Stimulated activated naive CD8-positive, alpha-beta T cell treated with anti-CD3 and anti-CD28 coated beads, Interleukin-15, Interleukin-2, amounts not matched to agents 100 U/mL and 50 U/mL, for 24 hours (primary cell): ENCODE measurements at places on chromosomes 2 and 18.

DNA sequence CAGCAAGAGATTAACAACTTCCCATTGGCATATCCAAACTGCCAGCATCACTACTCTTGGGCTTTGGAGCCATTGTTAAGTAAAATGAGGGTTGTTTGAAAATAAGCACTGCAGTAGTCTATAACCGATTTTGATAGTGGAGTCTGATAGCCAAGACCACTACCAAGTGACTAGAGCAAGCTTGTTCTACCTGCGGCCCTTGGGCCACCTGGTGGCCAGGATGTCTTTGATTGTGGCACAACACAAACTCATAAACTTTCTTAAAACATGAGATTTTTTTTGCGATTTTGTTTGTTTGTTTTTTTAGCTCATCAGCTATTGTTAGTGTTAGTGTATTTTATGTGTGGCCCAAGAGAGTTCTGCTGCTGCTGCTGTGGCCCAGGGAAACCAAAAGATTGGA lies 11.0 kb downstream of the UBE2E3 start:
- DNase-seq = no peak

GRCh38 chr2:172864182-172864581 lies 128.5 kb downstream of the RAPGEF4 start:
- DNase-seq = peak; percentile 70

DNA sequence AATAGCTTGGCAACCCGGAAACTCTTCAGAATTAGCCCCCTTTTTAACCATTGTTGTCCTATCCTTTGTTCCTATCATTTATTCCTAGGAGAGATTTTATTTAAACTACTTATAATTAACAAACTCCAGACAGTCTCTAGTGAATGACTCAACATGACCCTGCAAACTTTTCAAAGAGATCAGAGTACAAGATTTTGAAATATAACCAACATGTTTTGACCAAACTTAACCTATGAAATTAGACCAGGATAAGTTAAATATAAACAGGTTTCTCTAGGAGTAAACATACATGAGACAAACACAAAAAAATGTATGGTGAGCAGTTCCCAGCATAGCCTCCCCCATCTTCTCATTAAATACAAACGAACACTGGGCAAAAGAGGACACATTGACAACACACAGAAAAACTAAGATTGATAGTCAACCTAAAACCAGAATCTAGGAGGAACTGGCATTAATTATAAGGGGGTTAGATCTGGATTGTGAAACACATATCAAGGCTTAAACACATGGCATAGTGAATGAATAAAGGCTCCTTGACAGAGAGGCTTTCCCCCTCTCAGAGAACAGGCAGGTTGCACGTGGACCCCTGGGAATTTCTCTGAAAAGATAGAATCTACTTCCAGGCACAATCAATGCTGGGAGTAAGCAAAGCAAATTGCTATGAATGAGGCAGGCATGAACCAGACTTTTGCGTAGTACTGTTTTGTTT lies 284.1 kb downstream of the IRS1 start:
- no peak for DNase-seq

DNA sequence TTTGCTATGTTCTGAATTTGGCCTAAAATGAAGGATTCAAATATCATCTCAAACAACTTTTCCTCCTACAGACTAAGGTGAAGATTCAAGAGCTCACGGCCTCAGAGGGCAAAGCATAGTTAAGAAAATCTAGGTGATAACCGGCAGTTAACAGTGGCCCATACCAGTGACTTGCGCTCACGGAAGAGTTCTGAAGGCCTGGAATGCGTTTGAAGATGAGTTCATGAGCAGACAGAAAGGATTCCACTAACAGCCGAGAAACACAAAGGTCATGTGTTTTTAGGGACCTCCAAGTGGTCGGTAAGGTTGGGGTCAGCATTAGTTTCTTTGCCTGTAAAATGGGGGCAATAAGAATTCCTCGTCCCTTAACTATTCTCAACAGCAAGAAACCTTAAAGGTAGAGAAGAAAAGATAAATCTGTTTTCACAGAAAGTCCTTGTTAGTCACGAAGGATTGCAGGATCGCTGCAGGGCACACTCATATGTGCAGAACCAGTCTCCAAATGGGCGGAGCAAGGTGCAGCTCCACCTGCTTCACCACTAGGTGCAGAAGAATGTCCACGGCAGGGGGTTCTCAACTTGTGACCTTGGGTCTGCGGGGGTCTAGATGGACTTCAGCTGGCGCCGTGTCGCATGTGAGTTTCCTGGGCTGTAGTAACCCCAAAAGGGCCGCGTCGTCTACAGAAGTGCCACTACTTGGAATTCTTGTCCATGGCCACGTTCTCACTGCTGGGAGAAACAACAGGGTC lies 708 bp upstream of the RPIA start:
- DNase-seq = peak; percentile 56

DNA sequence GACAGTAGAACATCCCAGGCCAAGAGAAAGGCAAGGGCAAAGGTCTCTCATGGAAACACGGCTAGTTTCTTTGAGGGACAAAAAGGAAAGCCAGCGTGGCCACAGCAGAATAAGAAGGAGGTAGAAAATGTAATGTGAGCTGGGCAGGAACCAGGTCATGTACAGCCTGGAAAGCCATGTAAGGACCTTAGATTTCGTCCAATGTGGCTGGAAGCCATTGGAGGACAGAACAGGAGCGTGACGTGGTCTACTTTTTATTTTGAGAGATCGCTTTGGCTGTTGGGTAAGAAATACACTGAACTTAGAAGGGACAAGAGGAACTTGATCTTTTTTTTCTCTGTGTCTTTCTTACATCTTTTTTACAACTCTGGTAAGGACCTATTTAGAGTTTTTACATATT lies 57.8 kb upstream of the ANKRD44 start:
- DNase-seq = no peak

DNA sequence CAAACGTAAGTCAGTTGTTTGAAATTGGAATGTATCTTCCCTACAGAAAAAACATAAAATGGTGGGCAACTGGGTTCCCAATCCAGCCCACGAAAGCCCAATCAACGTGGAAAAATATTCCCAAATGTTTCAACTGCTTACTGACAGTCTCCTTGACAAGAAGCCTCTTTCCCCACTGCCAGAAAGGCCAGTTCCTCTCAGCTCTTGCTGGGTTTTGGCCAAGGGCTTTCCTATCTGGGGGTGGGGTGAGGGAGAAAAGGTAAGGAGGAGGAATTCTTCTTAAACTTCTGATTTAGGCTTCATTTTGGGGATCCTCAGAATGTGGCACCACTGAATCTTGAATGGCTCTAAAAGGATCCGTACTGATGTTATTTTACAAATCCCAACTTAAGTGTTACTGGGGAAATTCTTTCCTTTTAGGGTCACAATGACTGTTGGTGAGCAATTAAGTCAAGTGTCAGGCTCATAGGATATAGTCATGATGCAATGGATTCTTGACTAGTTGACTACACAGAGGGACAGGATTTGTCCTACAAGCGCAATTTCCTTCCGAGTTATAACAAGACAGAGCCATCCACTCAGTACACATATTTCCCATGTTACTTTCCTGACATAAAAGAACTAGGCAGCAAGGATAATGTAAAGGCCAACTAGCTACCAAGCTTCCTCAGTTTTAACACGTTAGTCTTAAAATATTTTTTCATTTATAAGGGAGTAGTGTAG lies 73.6 kb downstream of the SPRED2 start:
- DNase-seq = no peak

DNA sequence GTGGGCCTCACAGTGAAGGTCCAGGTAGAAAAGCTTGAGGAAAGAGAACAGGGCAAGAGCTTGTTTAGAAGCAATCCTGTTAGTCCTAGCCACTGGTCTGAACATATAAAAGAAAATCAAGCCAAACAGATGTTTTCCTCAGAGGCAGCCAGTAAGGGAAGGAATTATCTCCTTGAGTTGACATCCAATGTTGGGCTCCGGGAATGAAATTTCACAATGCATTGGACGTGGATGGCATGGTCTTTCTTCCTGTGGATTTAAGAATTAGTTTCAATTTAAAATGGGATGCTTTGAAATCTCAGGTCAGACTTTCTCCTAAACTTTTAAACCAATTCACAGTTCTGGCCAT lies 92.1 kb downstream of the ACKR3 start:
- DNase-seq = no peak

GRCh38 chr2:159200498-159200897 lies 86.0 kb downstream of the WDSUB1 start:
- no peak for DNase-seq

- no peak for DNase-seq
These were observed 413.1 kb upstream of the PKDCC start for GRCh38 chr2:41634686-41635085.

DNA sequence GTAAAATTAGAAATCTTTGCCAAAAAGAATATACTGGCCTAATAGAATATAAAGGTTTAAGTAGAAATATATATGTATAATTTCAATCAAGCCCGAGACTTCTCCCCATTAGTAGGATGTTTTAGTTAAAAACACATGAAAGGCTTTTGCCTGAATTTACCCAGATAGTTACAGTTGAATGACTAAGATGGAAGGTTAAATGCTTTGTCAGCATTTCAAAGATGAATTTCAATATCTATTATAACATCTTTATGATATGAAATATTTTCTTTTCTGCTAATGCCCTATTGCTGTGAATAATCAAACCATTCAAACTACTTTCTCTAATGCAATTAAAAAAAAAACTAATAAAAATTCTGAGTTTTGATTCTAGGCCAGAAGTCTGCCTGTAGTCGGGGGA lies 18.0 kb upstream of the ABCA12 start:
- no peak for DNase-seq

DNA sequence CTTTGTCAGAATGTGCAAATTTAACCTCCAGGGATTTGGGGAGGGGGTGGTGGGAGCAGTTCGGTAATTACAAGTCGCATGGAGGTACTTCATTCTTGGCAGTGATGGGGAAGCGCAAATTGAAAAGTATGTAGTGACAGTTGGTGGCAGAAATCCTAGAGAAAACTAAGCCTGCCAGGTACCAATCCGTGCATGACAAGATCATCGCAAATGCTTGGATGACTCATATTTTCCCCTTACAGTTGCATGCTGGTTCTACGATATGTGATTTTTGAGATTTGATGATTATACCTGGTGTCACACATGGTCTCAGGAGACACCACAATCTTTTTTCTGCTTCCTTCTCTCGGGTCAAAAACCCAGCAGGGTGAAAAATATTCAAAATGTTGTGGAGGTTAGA lies 479.7 kb upstream of the ID2 start:
- DNase-seq = no peak

DNA sequence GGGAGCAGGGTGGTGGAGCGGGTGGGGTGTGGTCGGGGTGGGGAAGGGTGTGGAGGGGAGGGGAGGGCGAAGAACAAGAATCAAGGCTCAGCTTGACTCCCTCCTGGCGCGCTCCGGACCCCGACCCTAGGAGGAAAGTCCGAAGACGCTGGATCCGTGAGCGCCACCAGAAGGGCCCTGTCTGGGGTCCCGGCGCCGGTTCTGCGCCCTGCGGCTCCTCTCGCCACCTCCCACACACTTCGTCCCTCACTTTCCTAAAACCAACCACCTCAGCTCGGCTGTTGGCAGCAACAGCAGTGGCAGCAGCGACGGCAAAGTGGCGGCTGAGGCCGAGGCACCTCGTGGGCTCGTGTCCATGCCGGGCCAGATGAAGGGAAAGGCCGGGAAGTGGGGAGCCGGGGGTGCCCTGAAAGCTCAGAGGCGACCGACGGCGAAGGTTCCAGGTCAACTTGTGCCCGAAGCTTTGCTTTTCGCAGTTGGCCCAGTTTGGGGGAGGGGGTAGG lies 2.1 kb downstream of the KLHL14 start:
- peak; percentile 4 for DNase-seq

DNA sequence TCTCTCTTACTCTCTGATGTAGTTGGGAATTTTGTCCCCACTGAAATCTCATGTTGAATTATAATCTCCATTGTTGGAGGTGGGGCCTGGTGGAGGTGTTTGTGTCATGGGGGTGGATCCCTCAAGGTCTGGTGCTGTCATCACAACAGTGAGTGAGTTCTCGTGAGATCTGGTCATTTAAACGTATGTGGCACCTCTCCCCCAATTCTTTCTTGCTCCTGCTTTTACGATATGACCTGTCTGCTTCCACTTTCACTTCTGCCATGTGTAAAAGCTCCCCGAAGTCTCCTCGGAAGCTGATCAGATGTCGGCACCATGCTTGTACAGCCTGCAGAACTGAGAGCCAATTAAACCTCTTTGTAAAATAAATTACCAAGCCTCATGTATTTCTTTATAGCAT lies 337.8 kb upstream of the CDH2 start:
- DNase-seq = no peak

GRCh38 chr18:48879008-48879431 lies 71.7 kb downstream of the SMAD7 start:
- DNase-seq = no peak

DNA sequence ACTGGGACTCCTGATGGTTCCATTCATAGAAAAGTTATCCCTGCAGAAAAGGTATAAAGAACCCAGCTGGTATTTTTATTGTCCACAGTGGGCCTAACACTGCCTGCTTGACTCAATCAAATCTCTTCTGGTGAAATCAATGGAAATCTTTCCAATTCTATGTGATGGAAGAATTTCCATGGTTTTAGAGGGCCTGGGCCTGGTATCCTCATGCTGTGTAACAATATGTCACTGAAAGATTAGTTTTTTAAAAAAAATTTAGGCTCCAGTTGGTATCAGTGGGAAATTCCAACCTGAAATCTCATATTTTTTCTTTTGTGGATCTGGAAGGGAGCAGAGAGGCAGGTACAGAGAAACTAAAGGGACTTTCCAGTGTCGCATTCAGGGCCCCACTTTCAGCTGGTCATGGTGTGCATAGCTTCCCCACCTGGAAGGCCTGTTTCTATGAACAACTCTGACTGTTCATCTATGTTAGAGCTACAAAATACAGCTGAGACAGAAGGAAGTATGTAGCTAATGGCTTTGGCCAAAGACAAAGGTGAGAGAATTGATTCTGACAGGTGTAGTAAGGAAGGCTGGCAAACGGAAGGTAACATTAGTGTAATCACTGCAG lies 20.9 kb downstream of the NEB start:
- DNase-seq = no peak

- no peak for DNase-seq
These were observed 158.5 kb downstream of the KCNE4 start for GRCh38 chr2:223210489-223210888.
